Activated T-helper 9 cell treated with anti-CD3 and anti-CD28 coated beads, Interleukin-2, amount 50 U/mL, for 16 hours (primary cell): ENCODE measurements at places on chromosomes 16 and 17.

DNA sequence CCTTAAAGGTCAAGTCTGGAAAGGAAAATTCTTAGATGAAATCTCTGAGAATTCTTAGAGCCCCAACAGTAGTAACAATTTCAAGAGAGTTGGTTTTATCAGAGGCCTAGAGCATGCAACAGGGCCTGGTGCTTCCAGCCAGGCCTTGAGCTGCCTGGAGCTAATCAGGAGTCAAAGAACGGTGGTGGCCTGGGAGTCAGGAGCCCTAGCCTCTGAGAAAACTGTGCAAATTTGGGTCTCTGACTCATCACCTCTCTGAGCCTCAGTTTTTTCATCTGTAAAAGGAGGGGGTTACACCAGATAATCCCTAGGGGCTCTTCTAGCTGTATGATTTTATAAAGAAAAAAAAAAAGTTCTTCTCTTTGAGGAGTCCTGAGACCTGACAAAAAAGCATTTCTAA is 227.3 kb upstream of the RPL38 start:
- DNase-seq: no peak

GRCh38 chr17:14474591-14474990 is 173.7 kb downstream of the HS3ST3B1 start:
- no peak for DNase-seq

DNA sequence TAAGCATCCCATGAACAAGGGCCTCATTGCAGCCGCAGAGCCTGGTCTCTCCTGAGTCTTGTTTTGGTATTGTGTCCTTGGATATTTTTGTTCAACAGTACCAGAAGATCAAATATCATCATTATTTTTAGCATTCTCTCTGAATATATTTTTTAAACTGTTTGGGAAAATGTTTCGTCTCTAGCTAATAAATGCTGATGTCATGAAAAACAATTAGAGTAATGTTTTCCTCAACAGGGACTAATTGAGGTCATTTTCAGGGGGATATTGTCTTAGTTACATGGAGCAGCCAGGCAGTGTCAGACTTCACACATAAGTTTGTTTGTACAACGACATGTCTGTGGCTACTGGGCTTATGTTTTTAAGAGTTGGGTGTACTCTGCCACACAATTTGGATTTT is 805.3 kb upstream of the SOX9 start:
- no peak for DNase-seq

GRCh38 chr16:21656795-21657768 is 4.7 kb upstream of the IGSF6 start:
- DNase-seq: no peak

- no peak for DNase-seq
Measured at GRCh38 chr17:57898487-57899311, 48.9 kb upstream of the MRPS23 start.

- DNase-seq: no peak
Measured at GRCh38 chr16:1293921-1294656, 15.3 kb upstream of the UBE2I start.

DNA sequence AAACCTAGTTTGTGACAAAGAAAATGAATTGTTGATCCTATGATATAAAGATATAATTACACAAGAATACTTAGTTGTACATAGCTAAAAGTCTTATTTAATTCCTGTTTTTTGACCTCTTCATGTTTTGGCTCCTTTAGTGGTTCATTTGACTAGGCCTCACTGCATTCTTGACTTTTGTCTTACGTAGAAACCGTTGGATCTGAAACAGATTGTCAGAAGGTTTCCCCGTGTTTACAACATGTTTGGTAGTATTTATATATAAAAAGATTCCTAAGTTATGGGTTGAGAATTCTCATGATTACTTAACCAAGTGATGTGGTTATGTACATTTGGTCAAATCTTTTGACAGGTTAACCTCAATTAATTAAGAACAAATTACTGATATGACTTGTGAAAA is 162.8 kb downstream of the BCAS3 start:
- no peak for DNase-seq

- no peak for DNase-seq
Measured at GRCh38 chr16:931626-932500, 38.9 kb downstream of the LMF1 start.

GRCh38 chr17:73888862-73889261 is 244.6 kb upstream of the SDK2 start:
- DNase-seq: no peak

DNA sequence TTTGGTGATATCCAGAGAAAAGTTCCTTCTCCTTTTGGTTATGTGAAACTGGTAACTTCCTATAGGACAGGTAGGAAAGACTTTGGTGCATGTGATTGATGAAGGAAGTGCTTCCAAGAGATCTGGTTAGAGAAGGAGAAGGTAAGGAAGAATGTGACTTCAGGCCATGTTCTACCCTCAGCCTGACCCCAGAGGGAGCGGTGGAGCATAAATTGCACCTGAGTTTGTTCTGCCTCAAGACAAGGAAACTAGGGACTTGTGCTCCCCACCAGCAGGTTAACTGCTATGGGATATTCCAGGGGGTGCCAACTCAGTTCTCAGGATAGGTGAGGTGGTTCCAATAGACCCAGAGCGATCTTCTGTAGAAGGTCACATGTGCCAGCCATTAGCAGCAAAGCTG is 299.3 kb upstream of the XYLT1 start:
- DNase-seq: no peak

GRCh38 chr16:65842067-65842466 is 524.4 kb upstream of the CDH5 start:
- DNase-seq: no peak

DNA sequence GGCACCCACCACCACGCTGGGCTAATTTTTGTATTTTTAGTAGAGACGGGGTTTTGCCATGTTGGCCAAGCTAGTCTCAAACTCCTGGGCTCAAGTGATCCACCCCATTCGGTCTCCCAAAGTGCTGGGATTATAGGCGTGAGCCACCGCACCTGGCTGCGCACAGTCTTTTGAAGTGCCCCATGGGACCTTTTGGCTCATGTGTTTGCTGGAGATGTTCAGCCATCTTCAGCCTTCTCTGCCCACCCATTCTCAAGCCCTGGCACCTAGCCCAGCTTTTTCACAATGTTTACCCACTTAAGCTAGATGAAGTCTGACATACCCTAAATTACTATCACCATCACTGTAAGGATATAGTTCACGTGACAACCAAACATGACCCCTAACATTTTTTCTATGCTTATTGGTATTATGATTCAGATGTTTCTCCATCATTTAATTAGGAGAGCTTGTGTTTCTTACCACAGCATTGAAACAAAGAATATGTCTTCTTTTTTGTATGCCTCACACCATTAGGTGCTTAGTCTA is 32.3 kb downstream of the PECAM1 start:
- DNase-seq: no peak

DNA sequence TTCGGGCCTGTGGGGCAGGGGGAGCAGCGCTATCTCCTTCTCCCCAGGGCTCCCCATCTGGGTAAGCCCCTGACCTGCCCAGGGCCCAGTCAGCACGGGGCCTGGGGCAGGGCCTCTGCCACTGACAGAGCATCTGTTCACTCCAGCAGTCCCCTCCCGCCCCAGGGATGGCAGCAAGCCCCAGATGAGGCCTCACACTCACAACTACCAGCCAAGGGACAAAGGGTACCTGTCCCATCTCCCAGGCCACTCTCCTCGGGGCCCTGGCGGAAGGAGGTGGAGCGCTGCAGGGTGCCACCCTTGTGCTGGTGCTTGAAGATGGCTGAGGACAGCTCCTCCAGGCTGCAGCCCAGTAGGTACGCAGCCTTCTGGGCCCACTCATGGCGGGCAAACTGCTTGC is 64.8 kb downstream of the MYO18A start:
- DNase-seq: no peak

DNA sequence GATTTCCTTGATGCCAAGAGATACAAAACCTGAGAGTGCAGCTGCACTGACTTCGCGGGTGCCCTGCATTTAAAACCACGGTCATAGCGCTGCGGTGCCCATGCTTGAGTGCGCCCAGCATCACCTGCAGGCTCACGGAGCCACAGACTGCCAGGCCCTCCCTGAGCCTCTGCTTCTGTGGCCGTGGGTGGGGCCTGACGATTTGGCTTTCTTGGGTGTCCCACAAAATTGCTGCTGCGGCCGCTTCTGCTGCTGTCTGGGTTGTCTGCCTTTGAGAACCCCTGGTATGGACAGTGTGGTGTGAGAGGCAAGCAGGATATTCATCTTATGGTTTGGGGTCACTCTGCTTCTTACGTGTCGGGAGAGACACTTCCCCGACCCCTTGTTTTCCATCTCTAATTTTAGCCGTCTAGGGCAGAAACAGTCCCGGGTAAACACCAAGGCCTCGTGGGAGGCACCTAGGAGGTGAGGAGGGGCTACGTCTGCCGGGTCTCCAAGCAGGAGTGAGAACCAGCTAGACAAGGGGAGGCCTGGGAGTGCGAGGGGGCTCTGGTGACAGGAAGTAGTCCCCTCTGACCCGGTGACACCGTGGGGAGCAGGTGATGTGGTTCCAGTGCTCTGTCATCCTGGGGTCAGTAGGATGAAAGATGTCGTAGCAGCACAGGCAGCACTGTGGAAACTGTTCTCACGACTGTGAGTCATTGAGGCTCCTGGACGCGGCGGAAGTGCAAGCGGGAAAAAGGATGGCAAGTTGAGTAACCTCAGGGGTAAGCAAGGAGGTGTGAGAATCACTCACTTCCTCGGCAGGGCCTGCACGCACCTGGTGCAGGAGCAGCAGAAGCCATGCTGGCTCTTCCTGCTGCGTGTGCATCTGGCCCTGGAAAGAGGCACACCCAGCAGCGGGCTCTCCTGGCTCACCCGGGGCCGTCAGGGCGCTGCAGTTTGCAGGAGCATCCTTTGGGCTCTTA is 176.3 kb downstream of the RPTOR start:
- peak; percentile 62 for DNase-seq

DNA sequence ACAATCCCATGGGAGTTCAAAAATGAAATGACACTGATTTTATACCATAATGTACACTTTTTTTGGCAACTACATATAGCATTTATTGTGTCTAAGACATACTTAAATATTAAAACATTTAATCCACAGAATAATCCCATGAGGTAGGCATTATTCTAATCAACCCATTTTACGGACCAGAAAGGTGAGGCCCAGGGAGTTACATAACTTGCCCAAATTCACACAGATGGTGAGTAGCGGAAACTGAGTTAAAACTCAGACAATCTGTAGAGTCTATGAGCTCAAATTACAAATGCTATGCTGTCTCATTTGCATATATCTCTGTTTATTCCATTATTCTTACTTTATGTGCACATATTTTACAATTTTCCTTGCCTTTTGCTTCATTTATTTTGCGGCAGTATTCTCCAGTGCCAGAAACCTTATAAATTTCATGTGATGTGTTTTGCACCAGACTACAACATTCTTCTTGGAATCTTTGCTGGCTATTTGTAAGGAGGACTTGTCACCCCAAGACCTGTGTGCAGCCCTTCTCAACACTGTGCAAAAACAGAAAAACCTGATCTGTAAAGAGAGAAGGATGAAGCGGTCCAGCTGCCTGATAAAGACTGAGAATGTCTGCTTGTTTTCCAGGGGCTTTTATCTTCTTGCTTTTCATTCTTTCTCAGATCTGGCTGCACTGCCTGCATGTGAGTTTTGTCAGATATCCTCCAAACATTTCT is 2.3 kb upstream of the ABCA9 start:
- DNase-seq: no peak

- DNase-seq: no peak
Measured at GRCh38 chr17:18185391-18185790, 1.8 kb downstream of the ALKBH5 start.

DNA sequence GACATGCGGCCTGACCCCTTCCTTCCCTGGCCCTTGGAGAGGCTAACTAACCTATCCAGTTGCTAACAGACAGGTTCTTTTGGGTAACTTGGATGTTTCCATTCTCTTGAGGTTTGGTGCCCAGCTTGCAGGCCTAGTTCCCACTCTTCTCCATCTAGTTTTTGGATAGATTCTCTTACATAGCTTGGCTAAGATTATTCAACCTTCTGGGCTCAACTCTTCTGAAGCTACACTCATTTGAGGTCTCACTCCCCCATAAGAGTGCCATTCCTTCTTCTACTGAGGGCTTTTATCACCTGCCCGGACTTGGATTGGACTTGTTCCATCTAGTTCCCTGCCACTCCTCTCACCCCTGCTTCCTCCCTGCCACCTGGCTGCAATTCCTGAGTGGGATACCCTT is 44.1 kb upstream of the MARCHF10 start:
- DNase-seq: no peak

DNA sequence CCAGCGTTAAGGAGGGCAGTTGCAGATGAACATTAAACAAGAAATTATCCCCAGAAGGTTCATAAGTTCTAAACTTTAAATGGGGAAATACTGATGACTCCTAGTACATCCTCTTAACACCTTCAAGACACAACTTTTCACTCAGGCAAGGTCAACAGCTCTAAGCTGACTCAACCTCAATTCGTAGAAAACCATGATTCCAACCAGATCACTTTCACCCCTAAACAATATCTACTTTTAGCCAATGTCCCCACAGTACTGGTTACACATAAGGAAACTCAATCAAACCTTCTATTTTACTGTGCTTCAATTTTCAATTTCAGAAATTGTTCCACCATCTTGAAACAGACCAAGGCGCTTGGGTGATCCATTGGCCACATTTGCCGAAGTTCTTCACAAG is 2.3 kb downstream of the CDYL2 start:
- no peak for DNase-seq

DNA sequence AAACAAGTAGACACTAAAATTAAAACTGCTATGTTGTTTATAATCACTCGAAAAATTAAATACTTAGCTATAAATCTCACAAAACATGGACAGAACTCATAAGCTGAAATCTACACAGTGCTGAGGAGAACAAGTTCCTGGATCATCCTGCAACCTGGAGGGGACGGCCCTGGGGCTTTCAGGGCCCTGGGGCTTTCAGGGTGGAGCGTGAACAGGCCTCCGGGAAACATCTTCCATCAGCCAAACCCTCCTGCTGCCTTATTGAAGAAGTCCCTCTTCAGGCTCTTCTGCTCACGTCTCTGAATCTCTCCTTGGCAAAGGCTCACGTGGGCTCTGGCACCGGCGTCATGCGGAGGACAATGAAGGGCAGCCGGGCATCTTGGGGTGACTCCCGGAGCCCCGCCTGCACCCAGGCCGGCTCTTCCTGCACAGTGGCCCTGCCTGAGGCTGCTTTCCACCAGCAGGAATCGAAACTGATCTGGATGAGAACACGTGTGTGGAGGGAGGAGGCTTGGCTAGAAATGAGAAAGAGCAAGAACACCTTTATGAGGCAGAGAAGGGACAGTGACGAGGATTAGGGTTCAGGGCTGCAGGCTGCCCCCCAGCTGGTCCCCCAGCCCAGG is 127.3 kb downstream of the CDRT15L2 start:
- DNase-seq: no peak

DNA sequence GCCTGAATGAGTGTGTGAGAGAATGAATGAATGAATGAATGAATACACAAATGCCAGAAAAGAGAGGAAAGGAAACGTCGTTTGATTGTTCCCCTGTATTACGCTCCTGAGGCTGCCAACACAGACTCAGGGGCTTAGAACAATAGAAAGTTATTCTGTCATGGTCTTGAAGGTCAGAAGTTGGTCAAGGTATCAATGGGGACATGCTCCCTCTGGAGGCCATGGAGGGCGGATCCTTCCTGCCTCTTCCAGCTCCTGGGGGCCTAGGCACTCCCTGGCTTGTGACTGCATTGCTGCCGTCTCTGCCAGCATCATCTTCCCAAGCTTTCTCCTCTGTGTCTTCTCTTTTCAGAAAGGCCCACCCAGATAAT is 1.5 kb upstream of the SLC38A8 start:
- no peak for DNase-seq
